Activated CD4-positive, alpha-beta T cell treated with anti-CD3 and anti-CD28 coated beads for 36 hours (primary cell): ENCODE measurements at places on chromosomes 16 and 17. TPM values are rescaled to one million over a fixed set of nuclear protein-coding genes. Genes with fewer than 3 reads are reported as not detected.

- no peak overlapping the region for H3K27ac ChIP-seq
- H3K4me3 ChIP-seq, result no peak overlapping the region
- no peak for DNase-seq
- peaks cover 8% of the 10 kb centered on the region for H3K4me1 ChIP-seq
These were observed 152.4 kb downstream of the SSH2 start for GRCh38 chr17:29777663-29778062.

DNA sequence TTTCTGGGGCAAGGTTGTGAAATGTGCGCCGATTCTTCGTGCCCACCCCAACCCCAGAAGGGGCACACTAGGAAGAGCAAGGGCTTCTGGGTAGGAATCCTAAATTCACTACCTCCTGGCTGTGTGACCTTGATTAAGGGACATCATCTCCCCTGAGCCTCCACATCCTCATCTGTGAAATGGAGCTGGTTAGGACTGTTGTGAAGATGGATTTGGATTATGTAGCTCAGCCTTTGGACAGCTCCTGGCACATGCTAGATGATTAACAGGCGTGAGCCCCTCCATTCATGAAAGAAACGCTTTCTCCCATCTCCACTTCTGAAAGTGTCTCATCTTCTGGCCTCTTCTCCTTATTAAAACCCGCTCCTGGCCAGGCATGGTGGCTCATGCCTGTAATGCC lies 65.3 kb upstream of the TMEM97 start:
- peaks cover 5% of the 10 kb centered on the region for H3K4me1 ChIP-seq
- no peak overlapping the region for H3K4me3 ChIP-seq

DNA sequence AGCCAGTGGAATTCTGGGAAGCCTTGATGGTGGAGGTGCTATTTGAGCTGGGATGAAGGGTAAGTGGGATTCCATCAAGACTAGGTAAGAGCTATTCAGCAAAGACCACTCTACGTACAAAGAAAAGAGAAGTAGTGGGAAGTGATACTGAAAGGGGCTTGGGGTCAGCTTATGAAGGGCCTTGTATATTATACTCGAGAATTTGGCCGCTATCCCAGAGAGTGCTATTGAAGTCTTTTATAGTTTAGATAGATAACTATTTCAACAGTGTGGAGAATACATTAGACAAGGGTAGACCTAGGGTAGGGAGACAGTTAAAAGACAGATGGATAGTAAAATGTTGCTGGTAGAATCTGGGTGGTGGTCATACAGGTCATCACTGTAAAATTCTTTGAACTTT lies 10.3 kb downstream of the DNAH2 start:
- DNase-seq, result no peak
- H3K27ac ChIP-seq, result no peak overlapping the region

Gene NPW
- total RNA-seq, result 2.8 TPM
